Activated CD4-positive, CD25-positive, alpha-beta regulatory T cell treated with anti-CD3 and anti-CD28 coated beads, Interleukin-2, amount 50 U/mL, for 16 hours (primary cell): ENCODE measurements at places on chromosomes 16 and 17.

GRCh38 chr16:28554634-28555423 lies 1.1 kb downstream of the SGF29 start:
- DNase-seq = no peak

GRCh38 chr16:70257391-70257790 lies 5.7 kb upstream of the EXOSC6 start:
- no peak for DNase-seq

DNA sequence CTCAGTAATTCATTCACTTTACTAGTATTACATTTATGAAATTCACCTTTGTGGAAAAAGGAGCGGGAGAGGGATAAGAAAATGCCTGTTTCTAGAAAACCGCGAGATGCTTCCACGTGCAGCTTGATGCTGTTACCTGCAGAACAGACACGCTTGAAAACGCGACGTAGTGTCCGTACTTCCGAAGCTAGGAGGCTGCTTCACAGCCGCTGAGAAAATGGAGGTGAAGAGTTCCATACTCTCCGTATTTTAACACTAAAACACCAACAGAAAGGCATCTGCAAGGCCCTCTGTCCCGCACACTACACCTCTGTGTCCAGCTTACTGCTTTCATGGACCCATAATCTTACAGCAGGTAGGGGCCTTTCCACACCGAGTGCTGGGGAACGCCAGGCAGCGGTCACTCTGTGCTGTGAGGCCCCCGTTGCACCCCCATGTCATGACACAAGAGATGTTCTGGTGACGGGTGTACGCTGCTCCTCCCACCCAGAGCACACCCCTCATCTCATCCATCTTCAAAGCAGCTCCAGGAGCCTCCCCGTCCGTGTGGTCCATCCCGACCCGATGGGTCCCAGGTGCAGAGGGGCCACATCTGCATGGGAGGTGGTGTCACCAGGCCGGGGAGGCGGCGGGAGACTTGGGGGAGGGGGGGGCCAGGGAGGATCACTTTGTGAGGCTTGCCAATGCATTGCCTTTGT lies 40.4 kb downstream of the USP22 start:
- DNase-seq = no peak

GRCh38 chr16:75640598-75640997 lies 6.9 kb downstream of the KARS1 start:
- no peak for DNase-seq

- no peak for DNase-seq
Observed at GRCh38 chr16:50721549-50722404, 20.1 kb upstream of the CYLD start.

GRCh38 chr16:3143598-3144320 lies 8.9 kb downstream of the ZNF213 start:
- no peak for DNase-seq

GRCh38 chr17:65143889-65144604 lies 6.9 kb downstream of the RGS9 start:
- no peak for DNase-seq

- DNase-seq = no peak
Observed at GRCh38 chr16:75065149-75065505, 51.5 kb downstream of the LDHD start.

DNA sequence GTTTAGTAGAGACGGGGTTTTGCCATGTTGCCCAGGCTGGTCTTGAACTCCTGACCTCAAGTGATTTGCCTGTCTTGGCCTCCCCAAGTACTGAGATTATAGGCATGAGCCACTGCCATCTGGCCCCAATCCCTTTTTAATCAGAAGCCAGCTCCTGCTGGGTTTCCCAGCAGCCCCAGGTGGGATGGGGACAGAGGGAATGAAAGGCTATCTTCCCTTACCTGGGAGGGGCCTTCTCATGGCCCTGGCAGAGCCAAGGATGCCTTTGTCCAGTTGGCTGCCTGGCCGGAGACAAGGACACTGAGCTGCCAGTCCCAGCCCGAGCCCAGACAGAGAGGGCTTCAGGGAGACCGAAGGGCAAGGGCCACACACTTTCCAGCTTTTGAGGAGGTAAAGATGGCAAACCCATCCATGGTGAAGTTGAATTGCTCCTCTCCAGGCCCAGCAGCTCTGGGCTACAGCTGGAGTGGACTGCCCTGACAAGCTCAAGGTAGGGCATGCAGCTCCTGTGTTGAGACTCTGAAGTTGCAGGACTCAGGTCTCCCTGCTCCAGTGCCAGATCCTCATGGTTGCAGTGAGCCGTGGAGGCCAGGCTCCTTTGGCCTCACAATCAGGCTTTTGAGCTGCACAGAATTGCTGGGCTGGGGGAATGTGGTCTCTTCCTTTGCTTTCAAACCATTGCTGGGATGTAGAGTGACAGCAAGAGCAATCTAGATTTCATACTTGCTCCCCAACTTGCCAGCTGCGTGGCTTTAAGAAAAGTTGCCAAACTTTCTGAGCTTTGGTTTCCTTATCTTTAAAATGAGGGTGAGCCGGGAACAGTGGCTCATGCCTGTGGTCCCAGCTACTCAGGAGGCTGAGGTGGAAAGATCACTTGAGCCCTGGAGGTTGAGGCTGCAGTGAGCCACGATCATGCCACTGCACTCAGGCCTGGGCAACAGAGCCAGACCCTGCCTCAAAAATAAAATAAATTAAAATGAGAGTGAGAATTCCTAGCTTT lies 44.5 kb upstream of the IL34 start:
- no peak for DNase-seq
